ENCODE measurements at places on chromosomes 2 and 18.

- H3K36me3 ChIP-seq: peaks cover 16% of the 10 kb centered on the region
- H3K27me3 ChIP-seq: no peaks in the 10 kb centered on the region
- peaks cover 23% of the 10 kb centered on the region for H3K4me1 ChIP-seq
Measured at GRCh38 chr18:34809451-34810072, 99.5 kb downstream of the DTNA start.

- H3K36me3 ChIP-seq: no peaks in the 10 kb centered on the region
- peaks cover 20% of the 10 kb centered on the region for H3K27me3 ChIP-seq
- H3K4me3 ChIP-seq: no peak overlapping the region
- H3K27ac ChIP-seq: no peak overlapping the region
Measured at GRCh38 chr2:29520001-29520400, 401.4 kb downstream of the ALK start.

DNA sequence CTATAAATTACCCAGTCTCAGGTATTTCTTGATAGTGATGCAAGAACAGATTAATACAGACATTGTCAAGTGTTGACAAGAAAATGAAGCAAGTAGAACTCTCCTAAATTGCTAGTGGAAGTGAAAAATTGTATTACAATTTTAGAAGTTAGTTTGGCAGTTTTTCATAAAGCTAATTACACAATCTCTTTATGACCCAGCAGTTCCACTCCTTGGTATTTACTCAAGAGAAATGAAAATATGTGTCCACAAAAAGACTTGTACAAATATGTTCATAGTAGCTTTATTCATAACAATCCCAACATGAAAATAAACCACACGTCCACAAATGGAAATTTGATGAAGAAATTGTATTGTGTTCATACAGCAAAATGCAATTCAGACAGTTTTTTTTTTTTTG lies 49.4 kb downstream of the PDE1A start:
- H3K4me1 ChIP-seq: peaks cover 37% of the 10 kb centered on the region
- no peaks in the 10 kb centered on the region for H3K27me3 ChIP-seq
- H3K4me3 ChIP-seq: no peak overlapping the region

DNA sequence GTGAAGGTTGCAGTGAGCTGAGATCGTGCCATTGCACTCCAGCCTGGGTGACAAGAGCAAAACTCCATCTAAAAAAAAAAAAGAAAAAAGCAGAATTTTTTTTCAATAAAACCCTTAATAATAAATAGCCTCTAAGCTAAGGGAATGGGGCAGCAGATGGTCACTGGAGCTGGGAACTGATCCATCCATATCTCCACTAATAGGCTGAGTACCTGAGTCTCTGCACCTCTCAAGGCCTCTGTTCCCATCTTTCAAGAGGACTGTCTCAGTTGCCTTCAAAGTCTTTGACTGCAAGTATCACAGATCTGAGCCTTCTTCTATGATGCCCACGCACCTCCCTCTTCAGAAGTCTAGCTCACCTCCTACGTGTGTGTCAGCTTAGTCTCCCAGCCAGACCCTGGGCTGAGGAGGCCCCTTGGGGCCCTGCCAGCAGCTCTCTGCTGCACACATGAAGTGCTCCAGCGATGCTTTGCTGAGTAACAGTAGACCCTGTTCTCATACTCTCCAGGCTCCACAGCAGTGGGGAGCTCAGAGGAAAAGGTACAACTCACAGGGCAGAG lies 32.9 kb downstream of the ST8SIA5 start:
- DNase-seq: no peak
- no peaks in the 10 kb centered on the region for H3K36me3 ChIP-seq
- no peak overlapping the region for H3K27ac ChIP-seq
- H3K4me3 ChIP-seq: no peak overlapping the region
- no peaks in the 10 kb centered on the region for H3K27me3 ChIP-seq
